Fibroblast of mammary gland (primary cell): ENCODE measurements at places on chromosomes 16 and 17.

GRCh38 chr17:46013502-46014165 is 14.6 kb downstream of the STH start:
- DNase-seq = peak; percentile 57

DNA sequence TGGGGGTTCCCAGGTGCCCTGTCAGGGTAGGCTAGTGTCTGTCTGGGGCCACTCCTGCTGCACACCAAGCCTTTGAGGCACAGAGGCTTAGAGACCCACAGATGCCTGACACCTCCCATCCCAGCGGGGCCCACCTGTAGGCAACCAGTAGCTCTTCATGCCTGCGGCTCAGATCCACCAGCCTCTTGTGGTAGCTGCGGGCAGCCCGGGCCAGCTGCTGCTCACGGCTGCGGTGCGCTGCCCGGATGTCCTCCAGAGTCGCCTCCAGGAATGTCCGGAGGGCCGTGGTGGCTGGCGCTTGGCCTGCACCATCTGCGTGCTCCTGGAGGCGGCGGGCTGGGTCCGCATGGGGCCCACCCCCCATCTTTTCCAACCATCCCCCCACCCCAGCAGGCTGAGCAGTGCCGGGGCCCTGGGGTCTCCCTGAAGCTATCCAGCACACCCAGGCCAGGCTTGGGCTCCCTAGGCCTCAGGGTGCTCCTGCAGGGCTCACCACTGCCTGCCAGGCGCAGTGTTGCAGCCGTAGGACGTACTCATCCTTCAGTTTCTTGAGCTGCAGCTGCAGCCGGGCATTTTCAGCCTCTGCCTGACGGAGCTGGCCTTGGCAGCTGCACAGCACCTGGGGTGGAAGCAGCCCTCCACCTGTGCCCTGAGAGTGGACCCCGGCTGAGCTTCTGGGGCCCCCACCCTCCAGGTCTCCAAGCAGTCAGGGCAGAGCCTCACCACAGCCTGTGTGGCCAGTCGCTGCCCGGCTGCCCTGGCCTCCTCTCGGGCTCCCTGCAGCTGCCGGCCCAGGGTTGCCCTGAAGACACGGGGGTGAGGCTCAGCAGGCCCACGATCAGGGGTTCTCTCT is 1.8 kb downstream of the CCDC78 start:
- no peak for DNase-seq

DNA sequence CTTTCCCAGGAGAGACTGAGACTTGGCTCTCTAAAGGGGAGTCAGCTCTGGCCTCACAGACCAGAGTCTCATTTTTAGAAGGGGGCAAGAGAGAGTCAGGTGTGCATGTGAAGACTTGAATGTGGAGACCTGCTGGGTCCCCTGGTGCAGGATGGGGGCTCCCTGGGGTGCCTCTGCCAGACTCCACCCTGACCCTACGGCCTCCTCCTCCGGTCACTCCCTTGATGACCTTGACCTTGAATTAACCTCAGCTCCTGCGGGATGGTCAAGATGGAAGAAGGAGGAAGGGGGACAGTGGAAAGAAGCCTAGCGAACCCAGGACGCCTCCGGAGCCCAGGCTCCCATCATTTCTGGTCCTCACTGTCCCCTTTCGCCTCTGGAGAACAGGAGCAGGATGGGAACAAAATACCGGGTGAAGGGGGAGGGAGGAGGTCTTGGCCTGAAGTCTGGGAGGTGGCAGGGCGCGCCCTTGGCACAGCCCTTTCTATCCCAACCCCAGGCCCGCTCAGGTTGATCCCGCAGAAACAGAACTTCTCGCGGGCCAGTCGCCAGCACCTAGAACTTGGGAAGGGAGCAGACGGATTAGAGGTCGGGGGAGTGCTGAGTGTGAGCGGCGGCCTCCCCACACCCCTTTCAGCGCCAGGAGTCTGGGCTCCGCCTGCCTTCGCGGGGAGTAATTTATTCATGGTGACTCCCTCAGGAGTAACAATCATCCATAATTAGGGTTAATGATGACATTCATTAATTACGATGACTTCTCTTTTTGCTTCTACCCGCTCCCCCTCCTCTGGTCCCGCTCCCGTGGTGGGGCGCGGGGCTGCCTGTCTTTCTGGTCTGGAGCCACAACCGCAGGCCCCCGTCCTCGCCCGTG is 1.6 kb downstream of the STAC2 start:
- DNase-seq = no peak

DNA sequence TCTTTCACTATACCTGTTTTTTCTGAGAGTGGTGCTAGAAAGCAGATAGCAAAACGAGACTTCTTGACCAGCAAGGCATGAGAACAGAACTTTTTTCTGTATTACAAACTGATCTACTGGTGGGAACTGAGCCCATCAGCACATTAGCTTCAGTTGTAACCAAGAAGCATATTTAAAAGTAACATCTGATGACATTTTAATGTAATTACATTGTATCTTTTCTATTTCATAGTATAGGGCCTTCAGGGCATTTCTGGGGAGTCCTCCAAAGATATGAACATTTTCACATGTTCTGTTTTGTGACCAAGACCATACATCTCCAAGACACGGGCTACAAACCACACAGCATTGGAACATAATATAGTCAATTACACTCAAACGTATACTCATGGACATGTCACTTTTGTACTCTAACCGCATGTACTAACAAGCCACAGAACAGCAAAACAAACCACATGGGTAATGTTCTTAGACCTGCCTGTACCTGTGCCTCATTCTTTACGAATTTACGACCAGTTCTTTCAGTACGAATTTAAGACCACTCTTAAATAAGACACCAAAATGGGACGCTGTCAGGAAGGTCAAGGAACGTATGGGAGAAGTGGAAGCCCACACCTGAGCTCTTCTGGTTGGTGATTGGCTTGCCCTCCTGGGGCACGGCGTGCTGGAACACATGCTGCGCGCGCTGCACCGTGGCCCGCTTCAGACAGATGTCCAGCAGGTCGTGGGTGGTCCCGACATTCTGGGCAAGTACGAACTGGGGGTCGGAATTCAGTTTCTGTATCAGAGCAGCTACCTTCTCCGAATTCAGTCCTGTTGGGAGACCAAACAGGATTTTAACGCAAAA is 825 bp downstream of the BLMH start:
- peak; percentile 29 for DNase-seq

DNA sequence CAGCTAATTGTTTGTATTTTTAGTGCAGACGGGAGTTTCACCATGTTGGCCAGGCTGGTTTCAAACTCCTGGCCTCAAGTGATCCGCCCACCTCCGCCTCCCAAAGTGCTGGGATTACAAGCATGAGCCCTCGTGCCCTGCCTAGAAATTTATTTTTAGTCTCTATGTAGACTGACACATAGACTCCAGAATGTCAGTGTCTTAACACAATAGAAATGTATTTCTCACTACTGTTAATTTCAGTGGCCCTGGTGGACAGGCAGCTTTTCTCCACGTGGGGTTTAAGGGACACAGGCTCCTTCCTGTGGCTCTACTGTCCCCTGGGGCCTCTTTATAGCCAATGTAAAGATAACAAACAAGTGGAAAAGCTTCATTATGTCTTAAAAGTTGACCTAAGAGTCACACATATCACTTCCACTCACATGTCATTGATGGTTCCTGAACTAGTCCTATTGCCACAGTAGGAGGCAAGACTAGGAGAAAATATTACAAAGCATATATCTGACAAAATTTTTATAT is 43.8 kb downstream of the COPRS start:
- no peak for DNase-seq

GRCh38 chr17:37148156-37148555 is 199.4 kb downstream of the AATF start:
- DNase-seq = peak; percentile 4

DNA sequence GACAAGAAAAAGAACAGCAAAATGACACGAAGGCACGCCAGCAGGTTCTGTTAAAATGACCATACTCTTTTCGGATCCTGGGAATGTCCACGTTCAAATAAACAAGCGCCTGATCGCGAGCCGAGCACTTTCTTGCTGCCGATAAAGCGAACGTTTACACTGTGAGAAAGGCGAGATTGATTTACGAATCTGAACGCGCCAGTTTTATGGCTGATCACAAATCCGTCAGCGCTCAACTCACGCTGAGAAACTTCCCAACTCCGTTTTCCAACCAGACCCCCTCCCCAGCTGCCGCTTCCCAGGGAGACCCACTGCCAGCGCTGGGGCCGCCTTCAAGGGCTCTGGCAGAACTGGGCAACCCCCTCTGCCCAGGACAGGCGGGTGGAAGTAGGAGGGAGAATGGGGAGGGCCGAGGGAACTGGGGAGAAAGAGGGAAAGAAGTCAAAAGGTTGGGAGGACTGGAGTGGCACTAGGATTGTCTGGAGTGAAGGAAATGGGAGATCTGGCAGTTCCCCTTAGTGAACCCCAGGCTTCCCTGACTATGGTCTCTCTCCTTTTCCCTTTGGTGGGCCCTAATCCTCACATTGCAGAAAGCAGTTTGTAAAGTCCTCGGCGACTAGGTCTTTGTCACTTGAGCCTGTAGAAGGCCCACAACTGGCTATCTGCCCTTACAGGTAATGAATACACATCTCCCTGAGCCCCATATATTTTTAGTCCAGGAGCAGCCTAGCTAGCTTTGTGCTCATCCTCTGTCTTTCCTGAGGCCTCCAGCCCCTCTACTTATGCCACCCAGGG is 6.9 kb downstream of the HOXB4 start:
- no peak for DNase-seq

DNA sequence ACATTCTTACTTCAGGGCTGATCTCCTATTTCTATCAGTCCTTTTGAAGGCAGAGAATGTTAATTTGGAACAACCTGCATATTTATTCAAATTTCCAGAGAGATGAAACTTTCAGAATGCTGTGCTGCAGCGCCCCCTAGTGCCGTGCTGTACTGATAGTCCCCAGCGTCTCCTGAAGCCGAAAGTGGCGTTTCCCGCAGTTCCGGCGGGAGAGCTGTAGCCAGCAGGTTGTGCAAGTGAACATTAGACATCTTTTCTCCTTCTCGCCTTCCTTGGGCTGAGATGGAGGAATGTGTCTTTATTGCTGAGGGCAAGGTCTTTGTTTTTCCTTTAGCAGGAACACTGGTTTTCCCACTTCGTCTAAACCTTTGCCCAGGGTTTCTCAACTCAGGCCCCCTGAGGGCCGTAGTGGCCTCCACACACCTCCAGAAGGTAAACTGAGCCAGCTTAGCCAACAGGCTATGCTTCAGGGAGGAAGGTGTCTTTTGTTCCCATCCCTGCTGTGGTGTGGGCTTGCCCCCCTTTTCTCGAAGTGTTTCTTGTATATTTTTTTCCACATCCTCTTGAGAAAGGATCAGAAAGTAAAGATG is 26.4 kb downstream of the USP10 start:
- DNase-seq = peak; percentile 83

GRCh38 chr16:3013491-3013951 is 798 bp downstream of the CLDN9 start:
- DNase-seq = no peak

GRCh38 chr16:50071075-50071671 is 5.4 kb downstream of the HEATR3 start:
- no peak for DNase-seq

- peak; percentile 92 for DNase-seq
Observed at GRCh38 chr17:35245196-35245486, 2.3 kb downstream of the SLFN5 start.
